Left renal cortex interstitium (tissue), 4 donors: ENCODE measurements at places on chromosomes 12 and 14. TPM values are rescaled to one million over a fixed set of nuclear protein-coding genes. Genes with fewer than 3 reads are reported as not detected.

DNA sequence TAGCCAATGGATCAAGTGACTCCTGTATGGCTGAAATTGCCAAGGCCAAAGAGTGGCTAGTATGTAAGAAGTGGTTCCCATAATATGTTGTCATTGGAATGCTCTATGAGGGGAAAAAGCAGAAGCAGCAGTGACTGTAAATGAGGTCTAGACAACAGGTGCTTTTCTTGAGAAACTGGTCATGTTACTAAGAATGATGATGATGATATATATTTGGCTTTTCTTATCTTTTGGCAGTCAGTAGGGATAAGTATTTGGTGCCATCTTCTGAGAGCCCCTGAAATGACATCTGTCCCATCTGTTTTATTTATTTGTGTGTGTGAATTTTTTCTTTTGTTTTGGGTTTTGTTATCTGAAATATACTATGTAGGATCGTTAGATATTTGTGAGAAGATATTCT, 141.7 kb downstream of the SYT1 start:
- no peak for DNase-seq

The OTX2 gene
- not detected for polyA plus RNA-seq

- DNase-seq = no peak
Measured at GRCh38 chr14:105015905-105016304, 5.0 kb downstream of the CDCA4 start.

The SYT10 gene
- polyA plus RNA-seq = 0.35 TPM

The CLEC1B gene
- 1.4 TPM for polyA plus RNA-seq

The ANAPC7 gene
- polyA plus RNA-seq = 61.4 TPM

DNA sequence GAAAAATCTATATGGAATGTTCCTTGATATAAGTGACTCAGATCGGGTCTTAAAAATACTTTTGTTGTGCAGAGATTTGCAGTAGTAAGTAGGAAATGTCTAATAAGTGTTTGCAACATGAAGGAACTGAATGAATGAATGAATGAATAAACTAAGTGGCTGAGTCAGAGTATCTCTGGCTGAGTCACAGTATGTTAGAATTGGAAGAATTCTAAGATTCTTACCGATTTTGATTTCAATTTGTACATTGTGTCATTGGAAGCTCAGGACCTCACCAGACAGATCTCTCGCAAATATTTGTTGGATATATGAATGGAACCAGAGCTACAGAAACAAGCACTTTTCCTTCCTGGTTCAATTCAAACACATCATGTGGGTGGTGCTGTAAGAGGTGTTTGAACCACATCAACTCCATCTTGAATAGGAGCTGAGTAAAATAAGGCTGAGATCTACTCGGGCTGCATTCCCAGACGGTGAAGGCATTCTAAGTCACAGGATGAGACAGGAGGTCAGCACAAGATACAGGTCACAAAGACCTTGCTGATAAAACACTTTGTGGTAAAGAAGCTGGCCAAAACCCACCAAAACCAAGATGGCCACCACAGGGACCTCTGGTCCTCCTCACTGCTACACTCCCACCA, 123.9 kb upstream of the FOXN3 start:
- DNase-seq = no peak

DNA sequence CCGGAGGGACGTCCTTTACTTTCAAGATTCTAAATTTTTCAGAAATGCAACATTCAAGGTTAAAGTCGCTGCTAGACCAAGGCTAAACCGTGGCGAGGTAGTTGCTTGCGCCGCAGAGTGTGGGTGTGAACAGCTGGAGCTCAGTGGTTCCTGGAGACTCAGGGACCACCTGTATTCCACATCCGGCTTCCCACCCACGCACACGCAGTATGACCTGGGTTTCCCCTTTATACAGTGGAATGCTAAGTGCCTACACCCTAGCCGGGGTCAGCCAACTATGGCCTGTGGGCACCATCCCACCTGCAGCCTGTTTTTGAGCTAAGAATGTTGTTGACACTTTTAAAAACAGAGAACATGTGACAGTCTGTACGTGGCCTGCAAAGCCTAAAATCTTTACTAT, 42.9 kb upstream of the TESC start:
- no peak for DNase-seq

The PIWIL1 gene
- polyA plus RNA-seq = 1.2 TPM

The COQ6 gene
- 37.3 TPM for polyA plus RNA-seq

GRCh38 chr12:127429551-127430285, 837.3 kb upstream of the TMEM132C start:
- DNase-seq = no peak

DNA sequence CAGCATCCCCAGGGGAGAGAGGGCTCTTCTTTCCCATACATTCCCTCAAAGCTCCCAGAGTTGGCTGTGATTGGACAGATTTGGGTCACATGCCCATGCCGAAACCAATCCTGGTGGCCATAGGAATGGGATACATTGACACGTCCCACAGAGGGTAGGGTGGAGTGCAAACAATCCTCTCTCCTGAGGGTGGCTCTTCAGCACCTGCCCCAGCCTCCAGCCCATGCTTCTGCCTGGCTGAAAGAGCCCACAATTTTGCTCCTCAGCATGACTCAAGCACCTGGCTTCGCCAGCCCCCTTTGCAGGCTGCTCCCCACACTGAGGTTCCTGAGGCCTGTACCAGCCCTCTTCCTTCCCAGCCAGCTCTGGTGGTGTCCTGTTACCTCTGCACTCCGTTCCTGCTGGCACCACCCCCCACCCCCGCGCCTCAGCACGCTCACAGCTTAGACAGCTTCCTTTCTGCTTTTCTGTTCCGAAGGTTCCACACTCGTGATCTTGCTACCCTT, 71.7 kb downstream of the CCDC92 start:
- no peak for DNase-seq

DNA sequence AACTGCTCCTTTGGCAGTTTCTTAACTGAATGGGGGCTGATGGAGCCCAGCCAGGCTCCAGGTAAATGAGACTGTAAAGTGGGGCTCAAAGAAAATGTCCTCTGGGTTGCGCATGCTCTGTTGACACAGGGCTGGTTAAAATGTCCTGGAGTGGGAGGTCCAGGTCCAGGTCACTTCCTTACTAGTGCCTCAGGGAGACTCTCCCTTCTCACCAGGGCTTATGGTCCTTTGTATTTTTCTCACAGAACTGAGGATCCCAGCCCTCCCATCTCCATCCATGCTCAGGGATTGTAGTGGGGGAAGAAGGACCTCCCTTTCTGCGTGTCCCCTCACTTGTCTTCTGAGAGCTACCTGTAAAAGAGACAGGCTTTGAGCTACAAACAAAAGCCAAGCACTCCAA, 77.5 kb downstream of the SSPN start:
- no peak for DNase-seq

The P2RX2 gene
- 3.0 TPM for polyA plus RNA-seq

- no peak for DNase-seq
Measured at GRCh38 chr14:97113339-97113738, 316.2 kb downstream of the VRK1 start.

DNA sequence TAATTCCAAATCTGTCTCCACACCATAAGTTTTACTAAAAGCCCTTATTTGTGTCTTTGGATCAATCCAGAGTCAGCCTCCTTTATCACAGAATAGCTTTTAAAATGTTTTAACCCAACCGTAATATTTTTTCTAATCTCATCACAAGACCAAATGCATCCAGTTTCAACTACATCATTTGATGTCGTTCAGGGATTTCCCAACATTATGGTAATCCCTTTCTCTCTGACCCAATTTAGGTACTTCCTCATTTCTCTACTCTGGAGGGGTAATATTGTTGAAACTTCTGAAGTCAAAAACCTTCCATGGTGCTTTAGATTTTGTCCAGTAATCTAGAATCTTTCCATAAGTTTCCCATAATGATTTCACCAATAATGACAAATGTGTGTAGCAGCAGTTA, 596.8 kb downstream of the SOX5 start:
- DNase-seq = no peak

The LRRC9 gene
- 1.8 TPM for polyA plus RNA-seq

- DNase-seq = no peak
Measured at GRCh38 chr12:93664573-93665138, 12.5 kb upstream of the CRADD start.

The KIF5A gene
- polyA plus RNA-seq = 0.30 TPM

DNA sequence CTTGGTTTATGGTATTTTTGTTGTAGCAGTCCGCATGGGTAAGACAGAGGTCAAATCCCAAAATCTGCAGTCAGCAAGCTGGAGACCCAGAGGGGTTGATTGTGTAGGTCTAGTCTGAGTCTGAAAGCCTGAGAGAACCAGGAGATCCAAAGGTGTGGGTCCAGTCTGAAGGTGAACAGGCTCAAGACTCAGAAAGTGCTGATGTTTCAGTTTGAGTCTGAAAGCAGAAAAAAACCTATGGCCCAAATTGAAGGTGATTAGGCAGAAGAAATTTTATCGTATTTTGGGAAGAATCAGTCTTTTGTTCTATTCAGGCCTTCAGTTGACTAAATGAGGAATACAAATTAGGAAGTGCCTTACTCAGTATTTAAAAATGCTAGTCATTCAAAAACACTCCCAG, 807.8 kb upstream of the FOXG1 start:
- no peak for DNase-seq

- DNase-seq = no peak
Measured at GRCh38 chr14:96304956-96305355, 48.9 kb downstream of the BDKRB1 start.

- DNase-seq = no peak
Measured at GRCh38 chr14:67704484-67705089, 2.9 kb downstream of the RDH12 start.

The SMCO2 gene
- polyA plus RNA-seq = 0.18 TPM

The INHBC gene
- 0.25 TPM for polyA plus RNA-seq

DNA sequence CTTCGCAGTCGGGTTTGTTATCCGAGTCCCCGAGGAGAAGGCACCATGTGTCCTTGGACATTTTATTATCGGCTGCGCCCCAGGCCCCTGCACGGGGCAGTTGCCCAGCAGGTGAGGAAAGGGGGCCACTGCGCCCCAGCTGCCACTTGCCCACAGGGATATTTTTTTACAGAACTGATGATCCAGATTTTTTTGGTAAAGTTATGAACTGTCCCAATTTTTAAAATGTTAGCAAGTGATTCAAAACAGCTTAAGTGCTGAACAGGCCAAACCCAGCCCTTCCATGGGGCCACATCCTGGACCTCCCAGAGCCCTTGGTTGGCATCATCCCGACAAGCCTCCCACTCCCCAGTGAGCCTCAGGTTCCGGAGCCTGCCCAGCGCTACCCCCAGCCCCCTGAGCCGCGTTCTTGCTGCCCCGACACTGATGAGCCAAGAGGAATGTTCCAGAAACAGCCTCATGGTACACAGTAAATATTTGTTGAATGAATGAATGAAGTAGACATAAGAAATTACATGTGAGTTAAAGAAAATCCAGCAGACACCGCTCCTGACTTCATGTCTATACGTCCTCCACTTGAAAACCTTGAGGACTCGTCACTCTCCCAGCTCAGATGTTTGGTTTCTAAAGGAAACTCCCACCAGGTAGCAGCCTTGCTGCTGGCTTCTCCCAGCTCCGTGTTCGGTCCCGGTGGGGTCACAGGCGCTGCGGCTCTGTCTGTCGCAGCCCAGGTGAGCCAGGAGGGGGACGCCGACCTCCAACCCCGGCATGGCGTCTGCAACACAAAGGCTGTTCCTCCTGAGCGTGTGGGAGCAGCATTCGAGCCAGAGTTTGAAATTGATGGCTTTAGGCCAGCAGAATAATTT, 88.5 kb downstream of the ADGRD1 start:
- no peak for DNase-seq

GRCh38 chr14:96962337-96962736, 165.2 kb downstream of the VRK1 start:
- DNase-seq = no peak

DNA sequence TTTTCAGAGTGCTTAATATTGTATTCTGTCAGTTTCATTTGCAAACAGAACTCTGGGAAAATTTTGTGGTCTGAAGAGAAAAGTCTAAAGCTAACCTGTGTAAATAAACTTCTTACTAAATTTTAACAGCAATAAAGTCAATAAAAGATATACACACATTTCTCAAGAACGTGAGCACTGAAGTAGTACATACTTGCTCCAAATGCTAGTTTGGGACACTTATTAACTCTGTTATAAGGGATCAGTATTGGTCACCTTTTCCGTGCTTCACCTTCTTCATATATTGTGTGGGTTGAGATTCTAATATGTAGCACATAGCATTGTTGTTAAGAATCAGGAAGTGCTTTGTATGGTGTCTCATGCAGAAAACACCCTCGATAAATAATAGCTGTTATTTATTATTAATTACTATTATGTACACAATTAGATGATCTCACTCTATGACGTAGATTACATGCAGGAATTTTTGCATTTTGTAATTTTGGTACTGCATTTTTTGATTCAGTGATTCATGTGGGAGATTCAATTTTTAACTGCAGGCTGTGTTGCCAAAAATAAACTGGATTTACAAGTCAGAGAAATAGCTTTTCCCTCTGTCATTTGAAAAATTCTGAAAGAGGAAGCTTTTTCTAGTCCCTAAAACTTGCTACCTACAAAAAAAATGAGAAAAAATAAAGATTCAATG, 300.9 kb downstream of the ACSS3 start:
- DNase-seq = no peak

- DNase-seq = no peak
Measured at GRCh38 chr14:38122241-38122640, 85.5 kb upstream of the SSTR1 start.

The GPD1 gene
- 67.6 TPM for polyA plus RNA-seq

- DNase-seq = no peak
Measured at GRCh38 chr14:22152161-22152870, 436.7 kb downstream of the DAD1 start.

The KRT75 gene
- not detected for polyA plus RNA-seq

- DNase-seq = no peak
Measured at GRCh38 chr14:51596488-51597117, 55.1 kb upstream of the FRMD6 start.

DNA sequence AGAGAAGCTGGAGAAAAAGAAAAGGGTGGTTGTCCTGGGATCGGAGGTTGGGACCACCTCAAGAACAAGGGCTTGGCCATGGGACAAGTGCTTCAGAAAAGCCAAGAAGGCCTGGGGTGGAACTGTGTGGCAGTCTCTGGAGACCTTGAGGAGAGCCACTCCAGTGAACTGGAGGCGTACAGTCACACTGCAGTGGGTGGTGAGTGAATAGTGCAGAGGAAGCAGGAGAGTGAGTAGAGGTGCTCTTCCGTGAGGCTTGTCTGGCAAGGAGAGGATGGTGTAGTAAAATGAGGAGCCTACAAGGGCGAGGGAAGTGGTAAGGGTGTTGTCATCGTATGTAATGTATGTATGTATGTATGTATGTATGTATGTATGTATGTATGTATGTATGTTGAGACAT, 20.9 kb downstream of the RASSF3 start:
- DNase-seq = no peak

DNA sequence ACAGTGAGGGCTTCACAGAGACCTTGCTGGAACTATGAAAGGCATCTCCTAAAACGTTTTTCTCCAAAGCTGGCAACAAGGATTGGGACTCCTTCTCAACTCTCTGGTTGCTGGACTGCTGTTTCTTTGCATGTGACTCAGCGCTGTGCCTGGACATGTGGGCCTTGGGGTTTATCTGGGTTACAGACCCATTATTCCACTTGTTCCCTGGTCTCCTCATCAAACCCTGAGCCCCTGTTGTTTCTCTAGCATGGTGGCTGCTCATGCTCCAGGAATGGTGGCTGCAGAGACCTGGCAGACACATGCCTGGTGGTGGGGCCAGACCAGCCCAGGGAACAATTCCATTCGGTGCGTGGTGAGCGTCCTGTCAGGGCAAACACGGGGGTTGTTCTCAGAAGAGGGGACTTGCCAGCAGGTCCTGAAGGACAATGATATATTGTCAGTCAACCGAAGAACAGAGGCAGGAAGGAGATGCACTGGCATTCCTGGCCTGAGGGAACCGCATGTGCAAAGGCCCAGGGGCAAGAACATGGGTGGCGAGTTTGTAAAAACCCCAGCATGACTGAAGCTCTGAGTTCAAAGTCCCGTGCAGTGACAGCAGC, 320.1 kb upstream of the RTL1 start:
- DNase-seq = no peak
